ENCODE measurements at places on chromosomes 5 and 9.

- DNase-seq, result no peak
Measured at GRCh38 chr9:80376180-80376579, 804.4 kb downstream of the TLE4 start.

GRCh38 chr9:128208386-128208785 lies 5.2 kb downstream of the DNM1 start:
- DNase-seq, result no peak

DNA sequence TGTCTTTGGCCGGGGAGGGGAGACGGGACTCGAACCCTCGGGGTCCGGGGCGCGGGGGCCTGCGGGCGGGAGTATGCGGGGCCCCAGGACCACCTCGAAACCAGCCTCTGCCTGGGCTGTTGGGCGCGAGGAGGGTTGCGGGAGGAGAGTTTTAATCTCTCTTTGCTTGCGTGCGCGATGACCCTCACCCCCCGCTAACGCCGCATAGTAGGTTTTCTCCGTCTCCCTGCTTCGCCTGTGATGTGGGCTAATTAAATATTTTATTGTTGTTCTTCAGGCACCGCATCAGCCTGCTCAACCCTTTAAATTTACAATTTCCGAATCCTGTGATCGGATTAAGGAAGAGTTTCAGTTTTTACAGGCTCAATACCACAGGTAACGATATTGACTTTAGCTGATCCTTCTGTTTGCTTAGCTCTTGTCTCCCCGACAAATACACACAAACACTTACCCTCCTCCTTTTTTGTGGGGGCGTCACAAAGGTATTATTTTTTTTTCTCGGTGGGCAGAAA lies 1.7 kb downstream of the TLE4 start:
- DNase-seq, result no peak

- DNase-seq, result no peak
Measured at GRCh38 chr9:127056446-127056845, 66.0 kb downstream of the ANGPTL2 start.

DNA sequence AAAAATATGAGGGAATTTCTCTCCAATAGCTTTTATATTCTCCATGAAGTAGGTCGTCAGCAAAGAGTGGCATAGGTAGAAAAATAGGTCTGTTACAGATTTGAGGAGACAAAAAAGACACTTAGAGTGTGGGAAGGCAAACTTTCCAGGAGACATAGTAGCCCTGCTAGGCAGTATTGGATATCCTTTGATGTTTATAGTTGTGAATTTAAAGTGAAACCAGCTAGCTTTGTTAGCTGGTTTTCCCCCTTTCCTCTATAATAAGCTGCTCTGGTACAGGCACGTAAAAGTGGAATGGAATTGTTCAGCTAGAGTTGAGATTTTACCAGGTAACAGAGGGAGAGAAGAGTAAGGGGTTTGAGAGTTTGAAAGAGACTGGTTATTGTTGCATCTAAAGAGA lies 17.1 kb upstream of the APC start:
- DNase-seq, result no peak

DNA sequence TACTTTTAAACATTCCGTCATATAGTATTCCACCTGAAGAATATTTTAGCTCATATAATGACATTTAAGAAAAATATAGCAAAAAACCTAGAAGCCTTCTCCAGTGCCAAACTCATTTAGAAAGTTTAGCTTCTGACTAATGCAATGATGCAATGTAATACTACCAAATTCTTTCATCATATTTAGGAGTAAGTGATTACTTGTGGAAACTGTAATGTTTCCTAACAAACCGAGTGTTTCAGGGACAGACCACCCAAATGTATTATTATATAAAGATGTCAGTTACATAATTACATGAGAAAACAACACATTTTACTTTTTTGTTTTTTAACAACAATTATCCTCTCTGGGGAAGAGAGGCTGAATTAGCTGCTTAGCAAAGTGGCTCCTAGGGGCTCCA lies 316.2 kb downstream of the ARL15 start:
- DNase-seq, result no peak

DNA sequence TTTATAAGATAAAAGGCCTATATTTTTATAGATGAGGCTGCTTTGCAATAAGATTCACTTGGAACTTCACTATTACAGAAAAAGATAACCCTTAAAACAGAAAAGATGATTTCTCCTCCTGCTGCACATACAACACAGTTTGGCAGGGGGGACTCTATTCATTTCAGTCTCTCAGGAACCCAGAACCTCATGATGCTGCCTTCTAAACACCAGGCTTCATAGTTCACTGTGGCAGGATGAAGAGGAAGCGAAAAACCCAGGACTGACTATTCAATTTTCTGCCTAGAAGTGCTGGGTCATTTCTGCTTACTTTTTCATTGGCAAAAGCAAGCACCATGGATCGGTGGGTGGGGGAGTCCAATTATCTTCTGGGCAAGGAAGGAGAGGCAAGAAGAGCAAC lies 179.5 kb downstream of the NTRK2 start:
- no peak for DNase-seq

Data from Panc1 (cell line).